H4 (cell line): ENCODE measurements at places on chromosomes 11 and 22. TPM values are rescaled to one million over a fixed set of nuclear protein-coding genes. Genes with fewer than 3 reads are reported as not detected.

DDX25 gene
- not detected in 2 replicates for total RNA-seq

MRGPRF gene
- total RNA-seq, result not detected in 2 replicates

SCUBE1 gene
- 0.02 and 0.04 TPM in 2 replicates for total RNA-seq

DNA sequence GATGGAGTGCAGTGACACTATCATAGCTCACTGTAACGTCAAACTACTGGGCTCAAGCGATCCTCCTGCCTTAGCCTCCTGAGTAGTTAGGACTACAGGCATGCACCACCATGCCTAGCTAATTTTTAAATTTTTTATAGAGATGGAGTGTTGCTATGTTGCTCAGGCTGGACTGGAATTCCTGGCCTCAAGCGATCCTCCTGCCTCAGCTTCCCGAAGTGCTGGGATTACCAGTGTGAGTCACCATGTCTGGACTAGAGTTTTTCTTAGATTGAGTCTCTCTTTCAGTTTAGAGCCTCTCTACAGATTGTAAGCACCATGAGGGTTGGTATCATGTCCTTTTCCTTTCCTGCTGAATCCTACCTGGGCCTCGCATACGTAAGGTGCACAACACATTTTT lies 57.3 kb upstream of the ALKBH3 start:
- DNase-seq, result no peak

RIC3 gene
- 0.80 and 1.1 TPM in 2 replicates for total RNA-seq

GRCh38 chr11:118434553-118435289 lies 1.6 kb upstream of the KMT2A start:
- peak; percentile 9 for DNase-seq

DNA sequence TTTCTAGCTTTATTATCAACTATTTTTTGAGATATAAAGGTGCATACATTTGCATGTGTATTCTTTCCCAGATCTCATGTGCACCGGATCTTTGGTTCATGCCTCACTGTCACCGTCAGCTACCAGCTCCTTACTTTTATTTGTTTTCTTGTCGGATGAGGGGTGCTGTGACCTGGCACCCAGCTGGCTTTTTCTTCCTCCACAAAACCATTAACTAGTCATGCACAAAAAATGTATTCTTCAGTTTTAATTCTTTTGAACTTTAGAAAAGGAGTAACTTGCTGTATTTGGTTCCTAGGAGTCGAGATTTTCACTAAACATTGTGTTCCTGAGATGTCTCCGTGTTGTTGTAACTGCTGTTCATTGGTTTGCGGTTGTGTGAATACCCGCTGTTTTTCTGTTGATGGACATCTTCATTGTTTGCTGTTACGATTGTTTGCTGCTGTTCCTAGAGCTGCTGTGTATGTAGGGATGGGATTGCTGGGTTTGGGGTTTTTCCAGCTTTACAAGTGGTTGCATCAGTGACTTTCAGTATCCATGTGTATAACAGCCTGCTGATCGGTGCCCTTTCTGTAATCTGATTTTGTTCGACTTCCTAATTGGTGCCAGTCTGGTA lies 39.4 kb downstream of the MOV10L1 start:
- no peak for DNase-seq

DNA sequence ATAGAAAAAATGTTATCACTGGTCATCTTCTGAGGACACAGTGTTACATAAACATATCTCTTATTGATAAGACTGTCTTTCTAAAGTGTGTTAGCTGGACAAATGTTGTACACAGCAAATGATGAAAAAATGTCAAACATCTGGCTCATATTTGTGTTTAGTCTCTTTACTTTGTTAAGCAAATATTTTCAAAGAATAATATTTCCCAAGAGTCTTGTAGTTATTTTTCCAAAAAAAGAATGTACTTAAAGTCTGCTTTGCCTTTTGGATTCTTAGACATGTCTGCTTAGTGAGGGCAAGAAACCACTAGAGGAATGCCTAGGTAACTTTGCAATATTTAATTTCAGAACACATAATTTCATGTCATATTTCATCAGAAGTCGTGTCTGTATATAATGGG lies 23.9 kb upstream of the CCDC179 start:
- no peak for DNase-seq

GRCh38 chr11:133137939-133138338 lies 394.4 kb downstream of the OPCML start:
- no peak for DNase-seq

DNA sequence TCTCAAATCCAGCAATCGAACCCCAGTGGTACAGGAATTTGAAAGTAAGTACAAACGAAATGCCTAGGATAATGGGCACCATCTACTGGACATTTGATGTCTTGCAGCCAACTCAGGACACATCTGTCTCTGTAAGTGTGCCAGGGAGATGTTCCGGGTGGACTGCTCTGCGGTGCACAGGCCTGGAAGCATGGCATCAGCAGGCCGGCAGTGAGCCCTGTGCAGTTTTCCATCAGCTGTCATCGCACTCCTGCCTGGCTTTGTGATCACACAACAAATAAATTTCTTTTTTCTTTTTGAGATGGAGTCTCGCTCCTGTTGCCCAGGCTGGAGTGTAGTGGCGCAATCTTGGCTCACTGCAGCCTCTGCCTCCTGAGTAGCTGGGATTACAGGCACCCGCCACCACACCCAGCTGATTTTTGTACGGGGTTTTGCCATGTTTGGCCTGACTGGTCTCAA lies 71.0 kb downstream of the JAM3 start:
- DNase-seq, result peak; percentile 69

GRCh38 chr11:44157019-44157418 lies 61.5 kb downstream of the EXT2 start:
- no peak for DNase-seq

DNA sequence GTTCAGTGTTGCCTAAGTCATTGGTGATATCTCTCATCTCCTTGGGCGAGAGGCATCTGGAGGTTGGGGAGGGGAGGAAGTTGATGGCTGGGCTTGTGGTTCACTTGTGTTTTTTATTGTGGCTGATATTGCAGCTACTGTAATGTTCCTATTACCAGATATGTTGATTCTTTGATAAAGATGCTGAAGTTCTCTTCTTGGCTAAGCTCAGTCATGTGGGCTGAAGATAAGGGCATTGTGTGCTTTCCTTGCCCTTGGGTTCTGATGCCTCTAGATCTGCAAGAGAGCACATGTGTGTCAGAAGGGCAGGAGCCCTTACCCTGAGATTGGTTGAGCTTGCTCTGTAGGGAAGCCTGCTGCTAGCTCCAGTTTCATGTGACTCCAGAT lies 12.0 kb downstream of the STX3 start:
- no peak for DNase-seq

SULT4A1 gene
- 0.33 TPM in 1 of 2 replicates, not detected in the other for total RNA-seq

FAT3 gene
- total RNA-seq, result 0.04 and 0.08 TPM in 2 replicates

GRCh38 chr11:130674686-130675308 lies 226.4 kb downstream of the ADAMTS15 start:
- DNase-seq, result no peak

GRCh38 chr11:74593463-74593862 lies 1.1 kb downstream of the POLD3 start:
- no peak for DNase-seq

DNA sequence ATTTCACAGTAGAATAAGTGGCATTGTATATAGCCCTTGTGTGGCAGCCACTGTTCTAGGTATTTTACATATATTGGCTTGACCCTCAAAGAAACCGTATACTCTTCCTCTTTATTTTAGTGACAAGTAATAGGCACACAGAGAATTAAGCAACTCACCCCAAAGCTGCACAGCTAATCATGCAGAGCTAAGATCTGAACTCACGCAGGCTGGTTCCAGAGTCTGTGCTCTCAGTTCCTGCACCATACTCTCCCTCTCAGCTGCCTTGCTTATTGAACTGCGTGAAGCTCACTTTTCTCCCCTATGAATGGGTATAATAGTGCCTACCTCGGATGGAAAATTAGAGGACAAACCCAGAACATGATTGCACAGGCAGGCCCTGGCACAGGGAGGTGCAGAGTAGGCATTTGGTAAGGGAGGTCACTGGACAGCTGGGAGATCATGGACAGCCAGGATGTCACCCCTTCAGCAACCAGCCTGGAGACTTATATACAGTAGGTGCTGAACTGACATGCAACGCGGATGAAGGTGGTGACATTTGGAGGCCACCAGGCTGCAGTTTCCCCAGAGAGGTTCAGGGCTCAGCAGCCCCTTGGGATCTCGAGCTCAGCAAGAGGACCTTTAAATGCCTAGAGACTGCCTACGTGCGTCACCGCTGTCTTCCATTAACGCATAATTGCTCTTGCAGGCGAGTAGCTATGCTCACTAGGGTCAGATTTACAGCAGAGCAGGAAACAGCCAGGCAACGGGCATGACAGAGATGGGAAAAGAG lies 78.4 kb upstream of the TP53I11 start:
- DNase-seq, result no peak

GRCh38 chr11:128895526-128895925 lies 4.4 kb downstream of the KCNJ5 start:
- DNase-seq, result no peak

DNA sequence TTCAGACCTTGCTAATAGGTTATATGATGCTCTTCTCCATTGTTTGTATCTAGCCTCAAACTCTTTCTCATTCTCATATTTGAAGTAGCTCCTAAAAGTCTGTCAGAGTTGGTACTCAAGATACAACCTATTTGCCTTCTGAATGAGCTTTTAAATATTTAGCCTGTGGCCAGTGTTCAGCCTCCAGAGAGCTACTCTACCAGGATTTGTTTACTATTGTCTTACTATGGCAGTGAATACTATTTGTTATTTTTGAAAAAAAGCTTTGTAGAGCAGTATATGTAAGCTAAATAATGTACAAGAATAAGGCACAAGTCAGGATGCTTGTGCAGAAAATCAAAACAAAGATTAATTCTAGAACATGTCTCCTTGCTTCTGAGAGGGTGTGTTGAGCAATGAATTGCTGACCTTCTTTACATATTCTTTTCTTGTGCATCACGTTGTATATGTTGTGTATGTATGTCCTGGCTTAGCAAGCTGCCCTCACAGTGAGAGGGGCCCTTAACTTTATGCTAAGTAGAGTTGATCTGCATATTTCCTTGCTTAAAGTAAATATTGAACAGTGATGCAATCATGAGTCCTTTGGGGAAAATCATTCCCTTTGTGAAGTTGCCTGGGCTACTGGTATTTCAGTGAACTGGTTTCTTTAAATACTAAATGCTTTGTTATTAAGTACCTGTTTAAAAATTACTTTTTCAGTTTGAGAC lies 438.0 kb downstream of the LUZP2 start:
- DNase-seq, result no peak

- no peak for DNase-seq
Measured at GRCh38 chr22:23713696-23714595, 23.1 kb downstream of the RGL4 start.

GRCh38 chr22:26632422-26633155 lies 10.8 kb downstream of the CRYBA4 start:
- no peak for DNase-seq

- no peak for DNase-seq
Measured at GRCh38 chr11:120959189-120959588, 64.7 kb upstream of the TBCEL start.

DDI1 gene
- total RNA-seq, result not detected in 2 replicates

DNA sequence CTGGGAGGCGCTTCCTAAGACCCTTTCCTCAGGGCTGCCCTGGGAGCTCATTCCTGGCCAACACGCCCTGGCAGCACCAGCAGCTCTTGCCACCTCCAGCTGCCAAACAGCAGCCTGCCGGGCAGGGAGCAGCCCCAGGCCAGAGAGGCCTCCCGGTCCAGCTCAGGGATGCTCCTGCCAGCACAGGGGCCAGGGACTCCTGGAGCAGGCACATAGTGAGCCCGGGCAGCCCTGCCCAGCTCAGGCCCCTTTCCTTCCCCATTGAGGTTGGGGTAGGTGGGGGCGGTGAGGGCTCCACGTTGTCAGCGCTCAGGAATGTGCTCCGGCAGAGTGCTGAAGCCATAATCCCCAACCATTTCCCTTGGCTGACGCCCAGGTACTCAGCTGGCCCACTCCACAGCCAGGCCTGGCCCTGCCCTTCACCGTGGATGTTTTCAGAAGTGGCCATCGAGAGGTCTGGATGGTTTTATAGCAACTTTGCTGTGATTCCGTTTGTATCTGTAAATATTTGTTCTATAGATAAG lies 7.6 kb downstream of the SLC39A13 start:
- DNase-seq, result peak; percentile 88

GRCh38 chr11:18710545-18710944 lies 12.0 kb downstream of the TMEM86A start:
- DNase-seq, result no peak

DNA sequence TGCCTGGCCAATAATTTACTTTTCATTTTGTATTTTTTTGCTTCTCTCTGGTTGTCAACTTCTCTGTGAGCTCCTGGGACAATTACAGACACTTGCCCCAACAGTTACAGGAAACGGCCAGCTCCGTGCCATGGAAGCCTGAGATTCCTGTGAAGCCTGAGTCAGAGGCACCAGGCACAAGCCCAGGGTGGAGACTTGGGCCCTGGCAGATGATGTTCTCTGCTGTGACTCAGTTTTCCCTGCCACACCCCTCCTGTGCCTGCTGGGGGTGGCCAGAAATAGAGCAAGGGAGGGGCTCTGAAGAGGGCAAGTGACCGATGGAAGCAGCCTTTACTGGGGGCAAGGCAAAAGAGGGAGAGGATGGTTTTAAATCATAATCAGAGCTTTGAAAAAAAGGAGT lies 4.9 kb downstream of the ATP5MGL start:
- no peak for DNase-seq

DNA sequence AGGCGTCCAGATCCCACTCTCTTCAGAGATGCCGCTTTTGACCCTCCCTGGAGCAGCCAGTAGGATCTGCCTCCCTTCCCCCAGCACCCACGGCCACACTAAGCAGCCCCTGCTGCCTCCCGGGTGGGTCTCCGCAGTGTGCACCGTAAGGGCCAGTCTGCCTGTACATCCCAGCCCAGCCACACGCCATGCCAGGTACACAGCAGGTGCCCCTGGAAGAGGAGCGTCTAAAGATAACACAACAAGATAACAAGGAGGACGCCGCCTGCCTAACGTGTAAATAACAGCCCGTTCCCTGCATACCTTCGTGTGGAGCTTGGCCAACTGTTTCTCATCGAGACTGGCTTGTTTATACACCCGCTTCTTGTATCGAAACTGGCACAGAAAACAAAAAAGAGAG lies 139.4 kb downstream of the SHANK2 start:
- no peak for DNase-seq

DNA sequence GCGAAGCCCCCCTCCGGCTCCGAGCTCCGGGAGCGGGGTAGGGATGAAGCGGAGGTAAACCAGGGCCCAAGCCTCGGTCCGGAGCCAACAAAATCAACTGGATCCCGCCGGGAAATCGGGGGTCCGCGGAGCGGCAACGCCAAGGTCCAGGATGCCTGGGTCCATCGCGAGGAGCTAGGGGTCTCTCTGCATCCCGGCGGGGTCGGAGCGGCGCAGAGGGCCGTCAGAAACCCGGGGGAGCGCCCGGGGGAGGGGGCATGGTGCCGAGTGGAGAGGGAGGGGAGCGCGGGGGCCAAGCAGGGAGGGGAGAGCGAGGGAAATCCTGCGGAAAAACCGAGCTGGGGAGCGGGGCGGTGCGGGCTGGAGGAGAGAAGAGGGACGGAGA lies 51.8 kb downstream of the SLC22A12 start:
- no peak for DNase-seq

GRCh38 chr11:28417601-28418323 lies 309.6 kb downstream of the METTL15 start:
- DNase-seq, result no peak

DNA sequence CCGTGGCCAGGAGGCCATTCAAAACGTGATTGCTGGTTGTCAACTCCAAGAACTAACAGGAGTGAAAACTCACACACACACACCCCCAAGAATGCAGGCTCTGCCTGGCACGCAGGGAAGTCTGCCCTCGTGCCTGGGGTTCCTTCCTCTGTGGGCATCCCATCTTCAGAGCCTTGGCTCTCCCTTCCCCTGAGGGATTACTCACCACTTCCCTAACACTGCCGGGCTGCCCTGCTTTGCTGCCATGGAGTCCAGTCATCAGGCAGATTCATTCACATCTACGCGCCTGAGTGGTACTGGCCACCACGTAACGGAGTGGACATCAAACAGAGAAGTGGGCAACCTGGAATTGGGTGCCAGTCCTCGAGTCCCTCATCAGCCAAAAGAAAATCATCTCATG lies 120.7 kb upstream of the TMEM45B start:
- no peak for DNase-seq
